CD4-positive, alpha-beta T cell (primary cell): ENCODE measurements at places on chromosomes 7 and 10. TPM values are rescaled to one million over a fixed set of nuclear protein-coding genes. Genes with fewer than 3 reads are reported as not detected.

DNA sequence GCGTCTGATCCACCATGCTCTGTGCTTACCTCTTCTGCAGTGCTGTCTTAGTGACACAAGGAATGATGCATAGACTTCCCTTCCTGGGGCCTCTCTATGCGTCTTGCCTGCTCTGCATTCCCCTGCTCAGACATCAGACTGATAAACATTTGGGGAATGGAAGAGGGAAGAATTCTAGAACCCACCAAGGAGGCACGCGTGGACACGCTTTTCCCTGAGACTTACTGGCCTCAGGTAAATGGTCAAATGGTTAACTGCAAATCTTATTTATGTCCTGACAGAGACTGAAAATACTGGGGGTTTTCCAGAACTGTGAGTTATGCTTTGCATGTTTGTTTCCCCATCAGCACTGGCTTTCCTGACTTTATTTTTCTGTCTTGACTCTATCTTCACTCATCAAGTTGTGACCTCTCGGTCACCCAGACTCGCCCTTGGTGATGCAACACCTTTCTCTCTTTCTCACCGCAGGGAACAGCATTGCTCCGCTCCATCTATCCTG, 285.9 kb upstream of the FZD8 start:
- no peak for DNase-seq

- DNase-seq, result no peak
Observed at GRCh38 chr10:10685566-10685965, 332.1 kb upstream of the CELF2 start.

EN2 gene
- not detected for total RNA-seq

DNA sequence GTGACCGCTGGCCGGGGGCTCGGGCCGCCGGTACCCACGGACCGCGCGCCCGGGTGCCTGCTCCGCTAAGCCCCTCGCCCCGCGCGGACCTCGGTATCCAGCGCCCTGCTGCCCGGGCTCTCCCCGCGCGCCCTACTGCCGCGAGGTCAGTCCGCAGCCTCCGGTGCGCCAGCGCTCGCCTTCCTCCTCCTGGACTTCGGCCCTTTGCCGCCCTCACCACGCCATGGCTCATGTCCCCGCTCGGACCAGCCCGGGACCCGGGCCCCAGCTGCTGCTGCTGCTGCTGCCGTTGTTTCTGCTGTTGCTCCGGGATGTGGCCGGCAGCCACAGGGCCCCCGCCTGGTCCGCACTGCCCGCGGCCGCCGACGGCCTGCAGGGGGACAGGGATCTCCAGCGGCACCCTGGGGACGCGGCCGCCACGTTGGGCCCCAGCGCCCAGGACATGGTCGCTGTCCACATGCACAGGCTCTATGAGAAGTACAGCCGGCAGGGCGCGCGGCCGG, 483 bp downstream of the GDF10 start:
- DNase-seq, result no peak

DNA sequence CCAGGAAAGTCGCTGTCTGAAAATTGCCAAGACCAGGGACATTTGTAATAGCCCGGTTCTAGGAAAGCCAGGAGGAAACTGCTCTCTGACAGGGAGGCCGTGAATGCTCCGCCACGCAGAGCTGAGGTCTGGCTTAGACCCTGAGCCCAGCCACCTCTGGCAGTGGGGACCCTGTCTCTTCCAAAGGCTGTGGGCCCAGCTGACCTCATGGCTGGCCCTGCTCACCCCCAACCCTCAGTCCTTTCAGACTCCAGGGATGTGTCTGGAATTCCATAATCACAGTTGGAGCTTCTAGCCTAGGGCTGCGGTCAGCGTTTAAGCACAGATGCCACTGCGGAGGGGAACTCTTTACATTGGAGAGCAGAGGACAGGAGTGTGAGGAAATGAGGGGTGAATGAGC, 6.6 kb upstream of the VIPR2 start:
- no peak for DNase-seq

DNA sequence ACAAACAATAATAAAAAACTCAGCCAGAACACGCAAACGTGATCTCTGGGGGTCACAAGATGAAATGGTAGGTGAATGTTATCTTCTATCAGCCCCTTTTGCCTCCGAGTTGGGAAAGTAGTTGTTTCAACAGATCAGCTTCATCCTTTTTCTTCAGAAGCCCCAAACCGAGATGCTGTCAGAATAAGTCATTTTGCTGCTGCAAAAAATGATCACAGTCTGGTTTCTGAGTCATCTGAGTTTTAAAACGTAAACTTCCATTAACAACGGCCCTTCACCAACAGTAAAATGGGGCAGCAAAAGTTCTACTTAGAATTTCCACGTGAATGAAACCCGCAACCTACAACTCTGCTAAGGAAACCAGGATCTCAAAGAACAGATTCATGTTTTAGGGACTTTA, 44.9 kb downstream of the JCAD start:
- DNase-seq, result no peak

GRCh38 chr10:69151984-69152383, 28.0 kb downstream of the VPS26A start:
- DNase-seq, result no peak

ZNF655 gene
- total RNA-seq, result 145 TPM

FGL2 gene
- 1.5 TPM for total RNA-seq

SFTPA2 gene
- not detected for total RNA-seq

DNA sequence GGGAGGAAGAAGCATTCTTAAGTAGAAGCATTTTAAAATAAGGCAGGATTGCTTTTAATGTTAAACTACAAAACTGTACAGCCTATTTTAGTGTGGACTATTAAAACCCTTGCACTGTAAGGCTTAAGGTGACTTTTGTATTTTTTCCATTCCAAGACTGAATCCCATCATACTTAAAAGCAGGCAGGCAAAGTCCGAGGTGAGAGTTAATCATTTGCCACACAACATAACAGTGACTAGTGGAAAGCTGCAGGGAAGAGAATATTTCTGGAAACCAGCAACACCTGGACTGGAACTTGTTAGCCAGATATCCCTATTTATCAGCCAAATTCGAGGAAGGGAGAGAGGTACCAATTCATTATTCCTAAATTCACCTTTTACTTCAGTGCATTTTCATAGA, 3.5 kb downstream of the PRR15 start:
- no peak for DNase-seq

- DNase-seq, result no peak
Observed at GRCh38 chr7:122148081-122148480, 4.0 kb upstream of the AASS start.

DNA sequence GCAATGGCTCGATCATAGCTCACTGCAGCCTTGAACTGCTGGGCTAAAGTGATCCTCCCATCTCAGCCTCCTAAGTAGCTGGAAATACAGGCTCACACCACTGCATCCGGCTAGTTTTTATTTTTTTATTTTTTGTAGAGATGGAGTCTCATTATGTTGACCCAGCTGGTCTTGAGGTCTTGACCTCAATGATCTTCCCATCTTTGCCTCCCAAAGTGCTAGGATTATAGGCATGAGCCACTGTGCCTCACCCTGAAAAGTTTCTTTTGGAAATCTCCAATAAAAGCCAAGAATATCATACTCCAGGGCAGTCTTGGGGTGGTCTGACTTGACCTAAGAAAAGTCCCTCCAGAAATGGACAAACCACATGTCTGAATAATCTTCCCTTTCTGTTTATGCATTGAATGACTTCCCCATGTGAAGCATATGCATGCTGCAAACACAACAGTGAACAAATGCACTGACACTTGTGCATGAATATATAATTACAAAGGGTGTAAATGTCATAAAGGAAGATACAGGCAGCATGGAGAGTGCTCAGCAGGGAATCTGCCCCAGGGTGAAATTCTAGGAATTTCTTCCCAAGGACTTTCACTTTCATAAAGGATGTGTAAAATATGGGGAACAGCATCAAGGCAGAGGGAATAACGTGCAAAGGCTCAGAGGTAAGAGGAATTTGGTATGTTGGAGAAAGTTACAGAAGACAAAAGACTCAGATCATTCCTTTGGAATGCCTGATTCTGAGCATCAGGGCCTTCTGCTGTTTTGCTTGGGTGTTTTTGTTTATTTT, 142.4 kb upstream of the LYZL1 start:
- DNase-seq, result no peak

GRCh38 chr7:34430456-34430855, 227.6 kb upstream of the NPSR1 start:
- no peak for DNase-seq

DNA sequence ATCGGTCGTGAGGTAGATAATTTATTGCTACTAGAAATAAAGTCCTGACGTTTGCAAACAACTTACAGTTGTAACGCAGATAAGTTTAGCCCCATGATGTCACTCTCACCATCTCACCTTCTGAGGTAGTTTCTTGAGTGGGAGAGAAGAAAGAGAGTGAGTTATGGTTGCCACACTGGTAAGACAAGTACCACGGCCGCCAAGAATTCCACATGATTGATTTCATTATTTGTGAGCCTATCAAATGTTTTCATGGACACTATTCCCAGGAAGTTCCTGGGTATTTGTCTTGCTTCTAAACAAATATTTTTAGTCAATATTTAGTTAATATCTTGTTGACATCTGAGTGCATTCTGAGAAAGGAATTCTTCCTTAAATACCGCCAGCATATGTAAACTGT, 339.4 kb upstream of the KIAA1217 start:
- DNase-seq, result no peak

SFTPA1 gene
- not detected for total RNA-seq

DNA sequence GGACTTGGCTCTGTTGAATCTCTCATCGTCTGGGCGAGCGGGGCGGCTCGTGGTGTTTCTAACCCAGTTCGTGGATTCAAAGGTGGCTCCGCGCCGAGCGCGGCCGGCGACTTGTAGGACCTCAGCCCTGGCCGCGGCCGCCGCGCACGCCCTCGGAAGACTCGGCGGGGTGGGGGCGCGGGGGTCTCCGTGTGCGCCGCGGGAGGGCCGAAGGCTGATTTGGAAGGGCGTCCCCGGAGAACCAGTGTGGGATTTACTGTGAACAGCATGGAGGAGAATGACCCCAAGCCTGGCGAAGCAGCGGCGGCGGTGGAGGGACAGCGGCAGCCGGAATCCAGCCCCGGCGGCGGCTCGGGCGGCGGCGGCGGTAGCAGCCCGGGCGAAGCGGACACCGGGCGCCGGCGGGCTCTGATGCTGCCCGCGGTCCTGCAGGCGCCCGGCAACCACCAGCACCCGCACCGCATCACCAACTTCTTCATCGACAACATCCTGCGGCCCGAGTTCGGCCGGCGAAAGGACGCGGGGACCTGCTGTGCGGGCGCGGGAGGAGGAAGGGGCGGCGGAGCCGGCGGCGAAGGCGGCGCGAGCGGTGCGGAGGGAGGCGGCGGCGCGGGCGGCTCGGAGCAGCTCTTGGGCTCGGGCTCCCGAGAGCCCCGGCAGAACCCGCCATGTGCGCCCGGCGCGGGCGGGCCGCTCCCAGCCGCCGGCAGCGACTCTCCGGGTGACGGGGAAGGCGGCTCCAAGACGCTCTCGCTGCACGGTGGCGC, at the start of gene EN2:
Gene EN2, plus strand, starts transcription at position 19 of the 767 bp plus-strand sequence. Its CDS starts 249 bp downstream, at position 268.
- DNase-seq, result no peak

- DNase-seq, result no peak
Observed at GRCh38 chr7:18221377-18222293, 194.0 kb upstream of the PRPS1L1 start.

KLLN gene
- total RNA-seq, result 0.36 TPM

APBB1IP gene
- 45.6 TPM for total RNA-seq

- DNase-seq, result no peak
Observed at GRCh38 chr10:52472406-52473146, 158.5 kb downstream of the DKK1 start.

CALHM1 gene
- total RNA-seq, result not detected

CRYGN gene
- total RNA-seq, result not detected

- no peak for DNase-seq
Observed at GRCh38 chr10:93580828-93581227, 14.4 kb downstream of the FFAR4 start.

GRCh38 chr10:124916098-124916584, 25.8 kb upstream of the ZRANB1 start:
- DNase-seq, result no peak

TDRD1 gene
- not detected for total RNA-seq

DNA sequence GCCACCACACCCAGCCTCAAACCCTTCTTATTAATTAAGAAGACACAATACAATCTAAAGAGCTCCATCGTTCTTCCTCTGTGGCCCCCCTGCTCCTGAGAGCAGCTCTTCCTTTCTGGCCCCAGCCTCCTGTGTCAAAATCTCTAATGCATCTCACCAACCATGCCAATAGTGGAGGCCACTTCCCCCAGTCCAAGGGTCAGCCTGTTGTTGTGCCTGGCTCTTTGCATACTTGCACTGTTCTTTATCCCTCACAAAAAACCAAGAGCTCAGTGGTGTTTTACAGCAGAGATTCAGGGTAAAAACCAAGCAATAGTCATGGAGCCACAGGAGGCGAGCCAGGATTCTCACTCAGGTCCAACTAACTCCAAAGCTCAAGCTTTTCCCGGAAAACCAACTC, 190.2 kb downstream of the GFRA1 start:
- no peak for DNase-seq

NOS3 gene
- 3.9 TPM for total RNA-seq

AHR gene
- total RNA-seq, result 95.7 TPM

- no peak for DNase-seq
Observed at GRCh38 chr7:149133028-149133710, 7.0 kb upstream of the ZNF425 start.

DNA sequence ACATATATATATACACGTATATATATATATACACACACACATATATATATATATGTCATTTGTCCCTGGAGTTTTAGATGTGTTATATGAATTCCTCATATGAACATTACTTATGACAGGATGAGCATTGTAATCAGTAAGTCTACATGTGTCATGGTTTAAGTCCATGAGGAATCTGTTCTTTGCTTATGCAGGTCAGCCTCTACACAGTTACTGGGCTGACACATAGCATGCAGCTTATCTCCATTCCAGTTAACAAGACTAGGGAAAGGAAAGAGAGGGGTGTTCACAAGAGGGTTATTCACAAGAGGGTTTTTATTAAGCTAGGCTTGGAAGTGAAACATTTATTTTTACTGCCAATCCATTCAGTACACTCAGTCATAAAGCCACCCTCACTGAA, 226.7 kb downstream of the SNX13 start:
- DNase-seq, result no peak

DNA sequence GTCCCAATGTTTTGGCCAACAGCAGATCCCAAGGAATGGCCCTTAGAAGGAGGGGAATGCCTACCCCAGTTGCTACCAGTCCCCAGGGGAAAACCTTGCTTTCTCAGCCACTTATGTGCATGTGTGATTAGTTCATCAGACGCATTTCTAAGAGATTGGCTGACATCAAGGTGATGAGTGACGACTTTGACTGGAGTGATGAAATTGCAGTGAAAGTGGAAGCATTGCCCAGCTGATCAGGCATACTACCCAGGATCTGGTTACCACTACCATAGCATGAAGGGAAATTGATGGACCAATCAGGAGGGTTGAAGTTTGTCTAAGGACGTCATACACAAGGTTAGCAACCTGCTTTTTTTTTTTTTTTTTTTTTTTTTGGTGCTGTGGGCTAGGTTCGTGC, 90.3 kb upstream of the ELMO1 start:
- no peak for DNase-seq
